ENCODE measurements at places on chromosomes 3 and 15.

DNA sequence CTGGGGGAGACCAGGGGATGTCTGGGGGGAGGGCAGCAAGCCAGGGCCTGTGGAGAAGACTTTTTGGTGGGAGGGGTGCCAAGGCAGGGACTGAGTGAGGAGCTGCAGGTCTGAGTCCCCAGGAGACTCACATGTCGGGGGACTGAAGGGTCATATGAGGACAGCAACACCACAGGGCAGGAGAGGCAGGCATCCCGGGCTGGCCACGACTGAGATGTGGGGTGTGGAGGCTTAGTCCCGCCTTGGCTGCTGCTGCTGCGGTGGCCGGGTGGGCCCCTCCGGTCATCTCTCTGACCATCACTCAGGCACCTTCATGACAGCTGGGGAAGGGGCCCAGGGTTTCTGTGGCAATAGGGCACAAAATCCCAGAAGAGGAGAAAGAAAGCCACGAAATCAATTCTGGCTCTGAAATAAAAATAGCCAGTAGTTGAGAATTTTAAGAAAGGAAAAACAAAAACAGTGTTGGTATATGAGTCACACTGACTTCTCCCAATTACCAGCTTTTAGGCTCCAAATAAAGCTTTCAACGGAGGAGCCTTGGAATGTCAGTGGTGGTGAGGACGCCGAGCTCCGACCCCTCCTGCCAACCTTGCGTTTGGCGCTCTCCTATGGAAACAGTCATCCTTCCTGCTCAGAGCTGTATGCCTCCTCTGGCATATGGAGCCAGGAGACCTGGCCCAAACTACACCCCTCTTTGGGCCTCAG, 52.9 kb upstream of the ITGA11 start:
- DNase-seq: no peak
- no peaks in the 10 kb centered on the region for H3K4me1 ChIP-seq
- H3K27ac ChIP-seq: no peak overlapping the region

DNA sequence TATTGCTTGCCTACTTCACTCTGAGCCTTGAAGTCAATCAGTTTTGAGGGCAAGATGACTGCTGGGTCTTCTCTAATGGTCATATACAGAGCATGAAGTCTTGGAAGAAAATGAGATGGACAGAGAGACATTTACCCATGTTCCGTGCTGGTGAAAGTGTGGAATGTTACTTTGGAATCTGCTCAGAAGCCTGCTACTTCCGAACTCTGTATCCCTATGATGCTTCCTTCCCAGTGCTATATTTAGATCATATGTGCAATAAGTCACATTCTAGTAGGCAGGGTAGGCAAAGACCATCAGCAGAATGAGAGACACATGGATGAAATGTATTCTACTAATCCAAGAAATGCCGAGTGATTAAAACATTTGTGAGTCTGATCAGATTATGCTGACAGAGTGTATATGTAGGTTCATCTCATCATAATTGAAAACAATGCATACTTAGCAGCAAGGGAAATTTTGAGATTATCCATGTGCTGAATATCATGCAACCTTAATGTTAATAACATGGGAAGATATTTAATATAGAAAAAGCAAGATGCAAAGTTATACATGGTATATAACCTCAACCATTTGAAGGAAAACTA, 60.5 kb downstream of the RAB7A start:
- peaks cover 27% of the 10 kb centered on the region for H3K36me3 ChIP-seq
- H3K4me1 ChIP-seq: peaks cover 80% of the 10 kb centered on the region
- H3K27ac ChIP-seq: peak overlapping the region; percentile 96
- no peaks in the 10 kb centered on the region for H3K27me3 ChIP-seq
- no peak for DNase-seq

- H3K27ac ChIP-seq: no peak overlapping the region
- no peaks in the 10 kb centered on the region for H3K4me1 ChIP-seq
- DNase-seq: no peak
- no peaks in the 10 kb centered on the region for H3K36me3 ChIP-seq
- no peak overlapping the region for H3K4me3 ChIP-seq
Measured at GRCh38 chr3:99484871-99485270, 153.5 kb upstream of the COL8A1 start.

DNA sequence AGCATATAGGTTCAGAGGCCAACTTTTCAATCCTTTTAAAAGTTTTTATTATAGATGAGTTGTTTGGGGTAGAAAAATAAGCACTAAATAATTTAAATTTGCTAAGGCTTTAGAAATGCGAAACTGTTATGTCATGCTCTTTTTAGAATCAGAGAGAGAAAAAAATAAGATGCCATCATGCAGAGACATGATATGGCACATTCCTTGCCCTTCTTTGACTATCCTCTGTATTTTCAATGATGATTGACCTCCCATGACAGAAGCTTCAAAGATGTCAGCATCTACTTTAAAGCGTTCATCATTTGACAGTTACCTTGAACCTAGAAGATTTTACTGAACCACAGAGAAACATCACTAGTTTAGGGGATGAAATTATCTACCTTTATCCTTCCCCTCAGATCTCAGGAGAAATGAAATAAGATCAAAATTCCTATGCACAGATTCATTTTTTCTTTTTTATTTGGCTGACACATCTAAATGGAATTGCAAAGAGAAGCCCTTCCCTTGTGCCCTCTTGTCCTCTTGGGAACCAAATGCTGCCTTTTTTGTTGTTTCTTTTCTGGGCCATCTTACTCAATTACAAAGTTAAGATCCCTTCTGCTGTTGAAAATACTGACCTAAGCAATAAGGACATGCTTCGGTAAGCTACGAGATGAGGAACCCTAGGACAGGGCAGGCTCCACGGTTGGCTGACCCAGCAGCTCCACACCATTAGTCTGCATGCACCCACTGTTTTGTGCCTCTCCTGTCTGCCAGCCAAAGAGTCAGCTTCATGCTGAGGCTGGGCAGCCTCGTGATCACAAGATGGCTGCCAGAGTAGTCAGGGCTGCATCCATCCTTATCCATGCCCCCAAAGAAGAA, 289.7 kb upstream of the TPM1 start:
- no peaks in the 10 kb centered on the region for H3K4me1 ChIP-seq
- H3K36me3 ChIP-seq: no peaks in the 10 kb centered on the region
- H3K27me3 ChIP-seq: peaks cover 3% of the 10 kb centered on the region

DNA sequence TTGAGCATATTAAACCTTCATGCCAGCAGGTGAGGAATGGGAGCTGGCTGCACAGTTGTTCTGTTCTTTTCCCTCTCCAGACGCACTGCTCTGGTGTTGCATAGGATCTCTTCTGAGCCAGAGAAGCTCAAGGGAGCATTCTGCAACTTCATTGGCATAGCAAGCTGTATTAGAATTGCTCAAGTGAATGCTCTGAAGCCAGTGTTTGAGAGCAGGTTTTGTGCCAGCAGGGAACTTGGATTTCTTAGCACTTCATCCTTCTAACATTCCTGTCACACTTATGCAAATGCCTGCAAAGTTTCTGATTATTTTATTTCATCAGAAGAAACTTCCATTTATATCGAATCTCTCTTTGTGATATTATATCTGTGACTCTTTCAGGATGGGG, 366.6 kb downstream of the AGBL1 start:
- DNase-seq: no peak
- H3K4me1 ChIP-seq: no peaks in the 10 kb centered on the region
- no peaks in the 10 kb centered on the region for H3K27me3 ChIP-seq

DNA sequence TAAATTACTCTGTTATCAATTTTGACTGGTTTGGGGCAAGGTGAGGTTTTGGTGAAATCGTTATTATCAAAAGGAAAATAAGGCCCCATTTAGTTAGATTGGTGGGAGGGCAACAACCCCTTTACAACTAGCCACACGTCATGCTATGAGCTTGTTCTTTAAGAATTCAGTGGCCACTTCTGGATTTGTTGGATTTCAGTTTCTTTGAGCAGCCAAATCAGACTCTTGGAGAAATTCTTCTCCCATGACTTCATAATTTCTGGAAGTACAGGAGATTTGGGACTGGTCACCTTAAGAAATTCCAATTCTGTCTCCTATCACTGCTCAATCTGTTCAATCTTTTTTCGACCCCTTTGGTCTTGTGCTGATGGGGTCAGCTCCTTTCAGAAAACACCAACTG, 14.8 kb upstream of the WNT5A start:
- no peak overlapping the region for H3K4me3 ChIP-seq
- H3K4me1 ChIP-seq: no peaks in the 10 kb centered on the region
- H3K36me3 ChIP-seq: no peaks in the 10 kb centered on the region
- H3K27me3 ChIP-seq: no peaks in the 10 kb centered on the region

DNA sequence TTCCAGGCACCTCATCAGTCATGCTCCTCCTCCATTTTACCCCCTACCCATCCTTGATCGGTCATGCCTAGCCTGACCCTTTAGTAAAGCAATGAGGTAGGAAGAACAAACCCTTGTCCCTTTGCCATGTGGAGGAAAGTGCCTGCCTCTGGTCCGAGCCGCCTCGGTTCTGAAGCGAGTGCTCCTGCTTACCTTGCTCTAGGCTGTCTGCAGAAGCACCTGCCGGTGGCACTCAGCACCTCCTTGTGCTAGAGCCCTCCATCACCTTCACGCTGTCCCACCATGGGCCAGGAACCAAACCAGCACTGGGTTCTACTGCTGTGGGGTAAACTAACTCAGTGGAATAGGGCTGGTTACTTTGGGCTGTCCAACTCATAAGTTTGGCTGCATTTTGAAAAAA, 52.6 kb downstream of the CAPN3 start:
- peaks cover 16% of the 10 kb centered on the region for H3K36me3 ChIP-seq
- H3K4me3 ChIP-seq: no peak overlapping the region
- H3K4me1 ChIP-seq: no peaks in the 10 kb centered on the region
- no peak overlapping the region for H3K27ac ChIP-seq
- H3K27me3 ChIP-seq: no peaks in the 10 kb centered on the region

- no peaks in the 10 kb centered on the region for H3K27me3 ChIP-seq
- no peak overlapping the region for H3K27ac ChIP-seq
Measured at GRCh38 chr3:60551455-60552209, 699.6 kb downstream of the FHIT start.

GRCh38 chr3:170506556-170506955, 79.3 kb downstream of the SLC7A14 start:
- no peak for DNase-seq
- no peak overlapping the region for H3K27ac ChIP-seq
- H3K27me3 ChIP-seq: peaks cover 18% of the 10 kb centered on the region
- H3K4me3 ChIP-seq: no peak overlapping the region
- H3K36me3 ChIP-seq: no peaks in the 10 kb centered on the region

- H3K36me3 ChIP-seq: no peaks in the 10 kb centered on the region
- H3K27me3 ChIP-seq: peaks cover 58% of the 10 kb centered on the region
- no peak overlapping the region for H3K27ac ChIP-seq
- H3K4me1 ChIP-seq: peaks cover 12% of the 10 kb centered on the region
- peak; percentile 76 for DNase-seq
Measured at GRCh38 chr3:186705882-186706780, 11.0 kb upstream of the KNG1 start.

GRCh38 chr3:9806688-9807589, 3.1 kb upstream of the TTLL3 start:
- no peak for DNase-seq
- H3K4me3 ChIP-seq: no peak overlapping the region
- peaks cover 57% of the 10 kb centered on the region for H3K4me1 ChIP-seq
- H3K36me3 ChIP-seq: peaks cover 78% of the 10 kb centered on the region
- peak overlapping the region; percentile 88 for H3K27ac ChIP-seq

- peak overlapping the region; percentile 89 for H3K27ac ChIP-seq
- peak; percentile 55 for DNase-seq
- peaks cover 26% of the 10 kb centered on the region for H3K4me1 ChIP-seq
- H3K36me3 ChIP-seq: no peaks in the 10 kb centered on the region
Measured at GRCh38 chr3:128714887-128715491, 11.0 kb upstream of the RAB7A start.

DNA sequence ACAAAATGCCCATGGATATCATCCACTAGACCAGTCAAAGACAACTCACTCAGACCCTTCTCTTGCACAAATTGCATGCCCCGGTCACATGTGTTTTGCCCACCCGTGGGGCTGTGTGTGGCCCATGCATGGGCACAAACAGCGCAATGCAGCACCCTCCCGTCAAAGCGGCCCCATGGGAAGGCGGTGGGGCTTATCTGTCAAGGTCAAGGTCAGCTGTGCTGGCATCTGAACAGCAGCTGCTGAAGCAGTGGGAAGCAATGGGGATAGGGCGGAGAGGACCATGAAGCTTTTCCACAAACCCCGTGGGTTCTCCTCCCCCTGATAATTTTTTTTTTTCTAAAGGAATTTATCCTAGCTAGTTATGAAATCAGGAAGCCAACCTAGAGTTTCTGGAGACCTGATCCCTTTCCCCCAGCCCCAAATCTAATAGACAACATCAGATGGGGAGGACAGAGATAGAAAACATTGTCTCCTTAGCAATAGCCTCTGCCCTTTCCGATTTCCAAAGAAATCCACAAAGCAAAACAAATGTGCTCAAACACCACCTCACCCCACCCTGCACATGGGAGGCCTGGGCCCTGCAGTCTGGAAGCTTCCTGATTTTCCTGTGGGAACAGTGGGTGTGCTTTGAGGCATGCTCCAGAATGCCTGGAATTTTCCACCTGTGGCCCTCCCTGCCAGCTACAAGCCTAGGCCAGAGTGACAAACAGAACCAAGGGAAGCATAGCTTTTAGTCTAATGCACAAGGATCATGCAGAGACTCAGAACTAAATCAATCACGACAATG, 84.4 kb downstream of the BDH1 start:
- no peaks in the 10 kb centered on the region for H3K36me3 ChIP-seq
- DNase-seq: no peak
- peaks cover 5% of the 10 kb centered on the region for H3K4me1 ChIP-seq
- peaks cover 35% of the 10 kb centered on the region for H3K27me3 ChIP-seq
- no peak overlapping the region for H3K4me3 ChIP-seq

GRCh38 chr3:15199493-15200105, 6.4 kb upstream of the CAPN7 start:
- DNase-seq: no peak
- peaks cover 25% of the 10 kb centered on the region for H3K27me3 ChIP-seq
- no peaks in the 10 kb centered on the region for H3K36me3 ChIP-seq
- H3K27ac ChIP-seq: no peak overlapping the region

DNA sequence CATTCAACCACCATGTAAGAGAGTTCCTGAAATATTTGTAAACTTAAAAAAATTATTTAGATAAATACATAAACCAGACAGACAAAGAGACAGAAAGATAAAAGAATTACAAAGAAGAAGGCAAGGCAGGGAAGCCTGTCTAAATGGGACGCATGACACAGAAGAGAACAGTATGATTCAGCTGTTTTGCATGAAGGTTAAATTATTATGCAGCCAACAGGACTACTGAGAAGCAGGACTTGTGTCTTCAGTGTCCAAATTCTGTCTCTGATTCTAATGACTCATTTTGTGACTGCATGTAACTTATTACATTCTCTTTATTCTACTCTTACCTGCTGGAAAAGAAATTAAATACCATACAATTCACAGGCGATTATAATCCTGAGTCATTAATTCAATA, 340.4 kb upstream of the KCNMB2 start:
- no peak overlapping the region for H3K4me3 ChIP-seq
- H3K36me3 ChIP-seq: no peaks in the 10 kb centered on the region
- DNase-seq: no peak
- H3K27me3 ChIP-seq: no peaks in the 10 kb centered on the region
- peaks cover 3% of the 10 kb centered on the region for H3K4me1 ChIP-seq
- no peak overlapping the region for H3K27ac ChIP-seq

GRCh38 chr3:114452256-114452655, 158.4 kb downstream of the TIGIT start:
- H3K4me1 ChIP-seq: no peaks in the 10 kb centered on the region
- no peak overlapping the region for H3K27ac ChIP-seq
- H3K4me3 ChIP-seq: no peak overlapping the region
- H3K36me3 ChIP-seq: no peaks in the 10 kb centered on the region
